Glutamatergic neuron (in vitro differentiated cells): ENCODE measurements at places on chromosomes 5 and 9.
A peak's percentile ranks its signal among the peaks of the same experiment; 100 is the strongest.

GRCh38 chr9:134457321-134458206 is 131.3 kb downstream of the RXRA start:
- no peaks in the 10 kb centered on the region for H3K36me3 ChIP-seq
- H3K27me3 ChIP-seq, result peaks cover 6% of the 10 kb centered on the region
- no peak overlapping the region for H3K4me3 ChIP-seq
- DNase-seq, result no peak
- H3K27ac ChIP-seq, result no peak overlapping the region

DNA sequence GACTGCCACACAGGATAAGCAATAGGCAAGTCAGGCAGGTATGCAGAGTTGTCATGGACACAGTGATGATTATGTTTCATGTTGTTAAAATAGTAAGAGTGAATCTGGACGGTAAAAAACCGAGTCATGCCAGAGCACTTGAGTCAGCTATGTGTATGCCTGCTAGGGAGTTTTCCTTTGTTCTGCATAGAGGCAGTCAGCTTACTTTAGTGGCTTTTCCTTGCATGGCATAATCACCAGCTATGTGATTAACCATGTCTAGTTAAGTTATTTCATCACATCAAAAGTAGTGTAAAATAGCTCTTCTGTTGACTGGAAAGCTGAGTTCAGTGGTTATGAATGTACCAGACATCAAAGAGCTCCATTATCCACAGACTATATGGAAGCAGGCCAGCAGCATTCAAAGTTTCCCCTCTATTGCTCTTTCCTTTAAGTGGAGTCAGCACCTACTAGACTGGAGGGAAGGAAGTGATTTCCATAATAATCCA is 989.8 kb downstream of the TLE1 start:
- H3K4me1 ChIP-seq, result no peaks in the 10 kb centered on the region
- H3K4me3 ChIP-seq, result no peak overlapping the region
- H3K27ac ChIP-seq, result no peak overlapping the region
- DNase-seq, result no peak

DNA sequence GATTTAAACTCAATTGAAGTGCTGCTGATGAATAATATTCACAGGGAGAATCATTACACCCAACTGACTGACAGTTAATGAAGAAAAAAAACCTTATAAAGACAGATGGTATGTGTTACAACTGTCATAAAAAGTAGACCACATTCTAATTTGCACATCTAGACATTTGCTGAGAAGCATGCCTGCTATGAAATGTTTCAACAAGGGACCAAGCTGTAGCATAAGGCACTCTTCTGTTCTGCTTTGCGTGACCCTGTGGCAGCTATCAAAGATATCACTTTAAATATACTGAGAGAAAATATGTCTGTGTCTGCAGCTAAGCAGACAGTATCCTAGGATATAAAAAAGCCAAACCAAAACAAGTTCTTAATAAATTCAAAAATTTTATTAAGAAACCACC is 153.7 kb downstream of the TMEM232 start:
- no peaks in the 10 kb centered on the region for H3K27me3 ChIP-seq
- no peak overlapping the region for H3K27ac ChIP-seq
- no peaks in the 10 kb centered on the region for H3K36me3 ChIP-seq
- no peaks in the 10 kb centered on the region for H3K4me1 ChIP-seq

GRCh38 chr5:65094279-65094678 is 325.5 kb downstream of the CWC27 start:
- H3K36me3 ChIP-seq, result peaks cover 6% of the 10 kb centered on the region
- H3K4me3 ChIP-seq, result no peak overlapping the region
- peaks cover 3% of the 10 kb centered on the region for H3K27me3 ChIP-seq

DNA sequence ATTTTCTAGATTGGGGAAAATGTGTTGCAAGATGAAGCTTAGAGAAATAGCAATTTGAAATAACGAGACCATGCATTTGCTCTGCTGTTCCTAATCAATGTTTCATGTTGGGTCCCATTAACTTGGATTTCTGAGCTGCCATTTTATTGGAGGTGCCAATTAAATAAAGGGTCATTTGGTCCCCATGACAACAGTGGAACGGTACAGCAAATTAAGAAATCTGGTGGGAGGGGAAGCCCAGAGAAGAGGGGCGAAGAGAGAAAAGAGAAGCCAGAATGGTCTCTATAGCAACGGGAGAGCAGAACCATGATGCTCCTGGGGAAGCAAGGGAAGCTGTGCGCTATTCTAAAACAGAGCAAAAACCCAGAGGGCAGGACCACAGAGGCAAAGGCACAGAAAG is 120.2 kb downstream of the ENTREP1 start:
- H3K36me3 ChIP-seq, result peaks cover 7% of the 10 kb centered on the region
- no peak overlapping the region for H3K4me3 ChIP-seq
- no peak overlapping the region for H3K27ac ChIP-seq
- H3K27me3 ChIP-seq, result peaks cover 6% of the 10 kb centered on the region

- peaks cover 10% of the 10 kb centered on the region for H3K36me3 ChIP-seq
- H3K27me3 ChIP-seq, result no peaks in the 10 kb centered on the region
- H3K27ac ChIP-seq, result no peak overlapping the region
- peaks cover 9% of the 10 kb centered on the region for H3K4me1 ChIP-seq
These were observed 51.1 kb downstream of the RICTOR start for GRCh38 chr5:39023121-39023520.

DNA sequence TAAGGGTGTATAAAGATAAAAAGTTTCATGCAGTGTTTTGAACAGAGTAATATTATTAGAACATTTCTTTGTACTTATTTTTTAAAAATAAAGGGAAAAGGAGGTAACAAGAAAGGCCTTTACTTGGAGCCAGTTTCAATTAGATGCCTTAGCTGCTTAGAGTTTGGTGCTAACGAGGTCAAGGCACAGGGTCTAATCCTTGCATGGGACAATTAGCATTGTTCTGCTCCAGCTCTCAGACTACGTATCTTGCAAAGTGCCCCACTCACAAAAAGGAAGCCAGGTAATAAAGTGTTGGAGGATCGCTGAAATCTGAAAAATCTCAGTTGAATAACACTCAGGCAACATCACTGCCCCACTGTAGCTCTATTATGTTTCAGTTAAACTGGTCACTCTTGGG is 2011.3 kb downstream of the EFNA5 start:
- no peak overlapping the region for H3K4me3 ChIP-seq
- H3K4me1 ChIP-seq, result no peaks in the 10 kb centered on the region
- DNase-seq, result no peak
- no peaks in the 10 kb centered on the region for H3K27me3 ChIP-seq
- H3K27ac ChIP-seq, result no peak overlapping the region

GRCh38 chr5:151492729-151493128 is 45.3 kb downstream of the SLC36A1 start:
- no peaks in the 10 kb centered on the region for H3K27me3 ChIP-seq
- DNase-seq, result no peak
- H3K36me3 ChIP-seq, result peaks cover 13% of the 10 kb centered on the region
- peak overlapping the region; percentile 36 for H3K27ac ChIP-seq

DNA sequence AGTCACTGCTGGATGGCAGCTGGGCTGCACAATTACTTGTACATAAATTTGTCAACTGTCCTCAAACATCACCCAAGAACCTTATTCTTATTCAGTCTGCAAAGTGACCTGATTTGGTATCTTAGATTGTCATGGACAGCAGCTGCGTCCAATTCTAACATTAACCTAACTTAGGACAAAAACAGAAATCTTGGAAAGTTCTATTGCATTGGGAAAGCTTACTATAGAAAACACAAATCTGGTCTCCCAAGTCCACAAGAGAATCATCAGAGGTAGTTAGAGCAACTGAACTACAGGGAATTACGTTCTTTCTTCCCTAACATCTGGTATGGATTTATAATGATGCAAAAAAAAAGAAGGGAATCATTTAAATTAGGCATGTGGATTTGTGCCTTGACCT is 283.9 kb downstream of the NR2F1-AS1 start:
- peaks cover 7% of the 10 kb centered on the region for H3K4me1 ChIP-seq
- DNase-seq, result no peak
- H3K27me3 ChIP-seq, result no peaks in the 10 kb centered on the region
- no peaks in the 10 kb centered on the region for H3K36me3 ChIP-seq

- DNase-seq, result no peak
- H3K4me3 ChIP-seq, result no peak overlapping the region
- no peak overlapping the region for H3K27ac ChIP-seq
- peaks cover 6% of the 10 kb centered on the region for H3K36me3 ChIP-seq
- H3K4me1 ChIP-seq, result no peaks in the 10 kb centered on the region
These were observed 68.6 kb downstream of the LRRC70 start for GRCh38 chr5:62647241-62647640.

DNA sequence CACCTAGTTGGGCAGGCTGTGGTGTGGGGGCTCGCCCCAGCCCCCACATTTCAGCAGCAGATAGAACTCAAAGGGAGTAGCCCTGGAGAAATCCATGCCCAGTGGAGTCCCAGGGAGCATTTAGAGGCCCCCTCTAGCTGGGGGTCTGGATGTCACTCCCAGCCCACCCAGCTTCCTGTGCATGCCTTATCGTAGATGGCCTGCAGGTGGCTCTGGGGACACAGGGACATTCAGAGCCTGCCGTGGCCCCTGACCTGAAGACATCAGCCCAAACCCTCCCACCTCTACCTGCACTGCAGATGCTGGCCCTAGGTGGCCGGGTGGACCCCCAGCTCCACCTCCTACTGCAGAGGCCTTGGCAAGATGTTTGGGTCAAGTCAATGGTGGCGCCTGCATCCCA is 49.0 kb upstream of the LMX1B start:
- H3K27ac ChIP-seq, result no peak overlapping the region
- DNase-seq, result no peak
- no peak overlapping the region for H3K4me3 ChIP-seq
- H3K4me1 ChIP-seq, result no peaks in the 10 kb centered on the region

GRCh38 chr5:87138091-87138805 is 129.4 kb upstream of the RASA1 start:
- no peaks in the 10 kb centered on the region for H3K36me3 ChIP-seq
- no peak overlapping the region for H3K4me3 ChIP-seq
- no peak overlapping the region for H3K27ac ChIP-seq
- no peak for DNase-seq
- no peaks in the 10 kb centered on the region for H3K27me3 ChIP-seq

GRCh38 chr5:163459462-163459818 is 462 bp downstream of the NUDCD2 start:
- peaks cover 4% of the 10 kb centered on the region for H3K4me1 ChIP-seq
- no peak for DNase-seq
- H3K4me3 ChIP-seq, result peak overlapping the region; percentile 99

DNA sequence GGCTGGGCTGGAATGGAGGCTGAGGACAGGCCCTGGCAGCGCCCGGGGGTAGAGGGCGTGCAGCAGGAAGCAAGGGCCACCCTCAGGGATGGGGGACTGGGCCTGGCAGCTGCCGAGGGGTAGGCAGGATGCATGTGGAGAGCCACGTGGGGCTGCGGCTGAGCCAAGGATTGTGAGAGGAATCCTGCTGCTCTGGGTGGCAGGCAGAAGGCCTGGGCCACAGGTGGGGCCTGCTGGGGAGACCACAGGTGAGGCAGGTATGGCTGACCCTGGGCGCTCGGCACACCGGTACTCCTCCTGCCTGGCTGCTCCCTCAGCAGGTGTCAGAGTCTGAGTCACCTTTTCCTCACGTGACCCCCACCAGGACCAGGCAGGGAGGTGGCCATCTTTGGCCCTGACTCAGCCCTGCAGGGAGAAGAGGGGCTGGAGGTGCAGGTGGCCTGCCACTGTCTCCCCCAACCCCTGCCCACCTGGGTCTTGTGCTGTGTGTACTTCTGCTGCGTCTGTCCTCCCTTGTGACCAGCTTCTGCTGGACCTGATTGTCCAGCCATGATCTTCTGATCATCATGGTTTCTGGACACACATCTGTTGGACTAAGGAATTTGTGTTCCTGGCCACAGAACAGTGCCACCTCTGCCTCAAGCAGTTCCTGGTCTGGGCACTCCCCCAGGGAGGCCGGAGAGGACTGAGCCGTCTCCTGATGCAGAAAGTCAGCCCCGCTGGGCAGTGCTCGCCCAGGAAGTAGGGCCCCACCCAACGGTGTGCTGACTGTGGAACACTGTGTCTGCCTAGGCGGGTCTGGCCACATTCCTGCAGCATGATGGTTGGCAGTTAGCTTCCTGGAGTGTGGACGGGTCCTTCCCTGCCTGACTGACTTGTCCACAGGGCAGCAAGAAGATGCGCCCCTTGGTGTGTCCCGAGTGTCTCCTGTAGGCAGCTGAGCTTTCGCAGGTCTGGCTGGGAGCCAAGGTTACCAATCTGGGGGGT is 6.4 kb downstream of the ARRDC1 start:
- H3K27me3 ChIP-seq, result peaks cover 5% of the 10 kb centered on the region
- H3K4me1 ChIP-seq, result peaks cover 4% of the 10 kb centered on the region
- no peak overlapping the region for H3K27ac ChIP-seq
- H3K36me3 ChIP-seq, result no peaks in the 10 kb centered on the region
- no peak for DNase-seq

GRCh38 chr5:138676556-138677193 is 76.5 kb upstream of the CTNNA1 start:
- H3K4me3 ChIP-seq, result no peak overlapping the region
- no peak overlapping the region for H3K27ac ChIP-seq
- H3K36me3 ChIP-seq, result no peaks in the 10 kb centered on the region
- H3K4me1 ChIP-seq, result no peaks in the 10 kb centered on the region

GRCh38 chr5:21642312-21642711 is 1210.8 kb downstream of the CDH12 start:
- no peak overlapping the region for H3K27ac ChIP-seq
- no peaks in the 10 kb centered on the region for H3K27me3 ChIP-seq
- H3K4me3 ChIP-seq, result no peak overlapping the region
- DNase-seq, result no peak
- H3K4me1 ChIP-seq, result no peaks in the 10 kb centered on the region

- peaks cover 16% of the 10 kb centered on the region for H3K4me1 ChIP-seq
- H3K36me3 ChIP-seq, result no peaks in the 10 kb centered on the region
These were observed 527 bp upstream of the SREK1 start for GRCh38 chr5:66143473-66144073.

- peaks cover 4% of the 10 kb centered on the region for H3K4me1 ChIP-seq
- H3K27me3 ChIP-seq, result peaks cover 9% of the 10 kb centered on the region
- no peaks in the 10 kb centered on the region for H3K36me3 ChIP-seq
These were observed 23.2 kb upstream of the LRRC14B start for GRCh38 chr5:167982-168660.

- peaks cover 11% of the 10 kb centered on the region for H3K4me1 ChIP-seq
- no peaks in the 10 kb centered on the region for H3K36me3 ChIP-seq
- H3K27ac ChIP-seq, result no peak overlapping the region
- no peak overlapping the region for H3K4me3 ChIP-seq
These were observed 24.5 kb downstream of the IGIP start for GRCh38 chr5:140150201-140150600.

GRCh38 chr5:60514152-60514551 is 185.8 kb downstream of the DEPDC1B start:
- H3K27me3 ChIP-seq, result no peaks in the 10 kb centered on the region
- DNase-seq, result no peak
- H3K4me3 ChIP-seq, result no peak overlapping the region
- H3K4me1 ChIP-seq, result peaks cover 4% of the 10 kb centered on the region
- H3K27ac ChIP-seq, result no peak overlapping the region
- H3K36me3 ChIP-seq, result no peaks in the 10 kb centered on the region

GRCh38 chr5:78005021-78005785 is 229.1 kb upstream of the TBCA start:
- peaks cover 30% of the 10 kb centered on the region for H3K4me1 ChIP-seq
- H3K36me3 ChIP-seq, result no peaks in the 10 kb centered on the region
- H3K27me3 ChIP-seq, result peaks cover 2% of the 10 kb centered on the region
- no peak overlapping the region for H3K4me3 ChIP-seq
- no peak for DNase-seq

DNA sequence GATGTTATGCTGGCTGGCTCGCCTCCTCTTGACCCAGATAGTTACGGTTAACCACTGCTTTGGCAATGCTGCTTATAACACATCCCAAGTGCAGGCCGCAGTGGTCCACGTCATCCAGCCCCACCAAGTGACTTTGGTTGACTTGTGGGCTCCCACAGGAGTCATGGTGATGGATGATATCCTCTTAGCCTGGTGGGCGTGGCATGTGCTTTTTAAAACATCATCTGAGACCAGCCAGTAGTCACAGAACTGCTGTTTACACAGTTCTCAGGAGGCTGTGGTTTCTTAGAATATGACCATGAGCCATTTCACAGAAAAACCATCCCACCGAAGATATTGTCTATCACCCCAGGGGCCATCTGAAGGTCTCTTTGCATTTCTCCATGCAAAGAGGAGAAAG is 216.9 kb downstream of the SH3GL2 start:
- H3K4me1 ChIP-seq, result peaks cover 2% of the 10 kb centered on the region
